ENCODE measurements at places on chromosomes 12 and 14.
A peak's percentile ranks its signal among the peaks of the same experiment; 100 is the strongest.

DNA sequence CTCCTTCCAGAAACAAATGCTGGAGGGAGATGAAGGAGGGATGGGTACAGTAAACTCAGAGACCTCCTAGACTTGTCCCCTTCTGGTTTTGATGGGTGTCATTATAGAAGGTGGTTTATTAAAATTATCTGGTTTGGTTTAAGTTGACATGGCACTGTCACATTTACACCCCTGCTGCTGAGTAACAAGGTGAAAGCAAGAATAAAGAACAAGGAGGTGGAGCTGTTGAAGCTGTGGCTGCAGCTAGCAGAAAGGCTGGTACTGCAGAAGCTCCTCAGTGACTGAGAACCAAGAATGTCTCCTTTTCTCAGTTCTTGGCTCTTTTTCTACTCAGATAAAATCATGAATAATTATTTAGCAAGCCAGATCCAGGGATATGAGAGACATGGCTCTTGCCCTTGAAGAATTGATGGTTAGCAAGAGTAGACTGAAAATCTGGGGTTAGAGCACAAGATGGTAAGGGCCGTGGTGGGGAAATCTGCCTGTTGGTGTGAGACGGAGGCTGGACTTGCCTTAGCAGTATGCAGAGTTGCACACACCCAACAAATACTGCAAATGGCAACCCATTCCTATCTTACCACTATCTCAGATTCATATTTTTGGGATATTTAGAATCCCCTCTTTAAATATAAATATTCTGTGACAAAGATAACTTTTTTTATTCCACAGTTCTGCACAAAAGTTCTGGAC, at the start of gene GZMH:
TSS of gene GZMH (minus strand) at position 31 of the 690 bp plus-strand sequence. CDS start 72 bp downstream, outside the sequence.
- no peak for DNase-seq

- no peak for DNase-seq
Observed at GRCh38 chr12:40834321-40834720, 142.1 kb downstream of the CNTN1 start.

GRCh38 chr12:4932576-4932975, 22.9 kb downstream of the KCNA1 start:
- DNase-seq = no peak

- DNase-seq = no peak
Observed at GRCh38 chr14:99272899-99273765, 1.1 kb upstream of the BCL11B start.

DNA sequence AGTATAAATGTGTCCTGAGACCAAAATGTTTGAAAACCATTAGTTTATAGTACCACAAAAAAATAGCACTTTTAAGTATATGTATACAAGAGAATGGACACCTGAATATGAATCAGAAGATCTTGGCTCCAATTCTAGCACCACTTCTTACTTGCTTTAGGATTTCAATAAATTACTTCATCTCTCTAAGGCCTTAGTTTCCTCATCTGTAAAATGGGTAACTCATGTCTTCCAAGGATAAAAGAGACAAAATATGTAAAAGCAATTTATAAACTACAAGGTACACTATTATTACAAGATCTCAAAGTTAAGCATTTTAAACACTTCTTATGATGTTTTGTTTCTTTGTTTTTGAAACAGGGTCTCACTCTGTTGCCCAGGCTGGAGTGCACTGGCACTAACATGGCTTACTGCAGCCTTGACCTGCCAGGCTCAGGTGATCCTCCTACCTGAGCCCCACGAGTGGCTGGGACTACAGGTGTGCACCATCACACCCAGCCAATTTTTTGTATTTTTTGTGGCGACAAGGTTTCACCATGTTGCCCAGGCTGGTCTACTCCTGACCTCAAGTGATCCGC, 9.4 kb downstream of the DUSP16 start:
- DNase-seq = no peak

DNA sequence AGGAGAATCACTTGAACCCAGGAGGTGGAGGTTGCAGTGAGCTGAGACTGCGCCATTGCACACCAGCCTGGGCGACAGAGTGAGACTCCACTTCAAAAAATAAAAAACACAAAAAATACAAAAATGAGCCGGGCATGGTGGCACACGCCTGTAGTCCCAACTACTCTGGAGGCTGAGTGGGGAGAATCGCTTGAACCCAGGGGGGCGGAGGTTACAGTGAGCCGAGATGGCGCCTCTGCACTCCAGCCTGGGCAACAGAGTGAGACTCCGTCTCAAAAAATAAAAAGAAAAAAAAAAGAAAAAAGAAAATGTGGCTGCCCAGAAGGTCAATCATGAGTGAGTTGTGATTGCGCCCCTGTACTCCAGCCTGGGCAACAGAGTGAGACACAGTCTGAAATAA, 9.2 kb downstream of the DNAJC22 start:
- no peak for DNase-seq

DNA sequence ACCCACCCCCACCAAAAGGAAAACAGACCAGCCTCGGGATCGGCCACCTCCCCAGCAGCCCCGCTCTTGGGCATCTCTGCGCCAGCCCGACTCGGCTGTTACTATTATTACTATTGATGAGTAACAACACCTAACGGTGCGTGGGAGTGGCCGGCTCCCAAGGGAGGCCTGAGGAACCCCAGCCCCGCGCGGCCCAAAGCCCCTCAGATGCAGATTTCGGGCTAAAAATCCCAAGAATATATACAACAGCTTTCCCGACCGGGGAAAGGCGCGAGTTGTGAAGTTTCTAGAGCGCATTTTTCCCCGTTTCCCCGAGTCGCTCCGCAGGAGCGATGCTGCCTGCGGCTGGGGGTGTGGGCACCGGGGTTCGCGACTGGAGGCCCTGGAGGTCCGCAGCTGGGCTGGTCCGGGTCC, 565 bp downstream of the NT5DC3 start:
- peak; percentile 31 for DNase-seq

- DNase-seq = peak; percentile 14
Observed at GRCh38 chr14:99481745-99482099, 513 bp downstream of the CCNK start.

DNA sequence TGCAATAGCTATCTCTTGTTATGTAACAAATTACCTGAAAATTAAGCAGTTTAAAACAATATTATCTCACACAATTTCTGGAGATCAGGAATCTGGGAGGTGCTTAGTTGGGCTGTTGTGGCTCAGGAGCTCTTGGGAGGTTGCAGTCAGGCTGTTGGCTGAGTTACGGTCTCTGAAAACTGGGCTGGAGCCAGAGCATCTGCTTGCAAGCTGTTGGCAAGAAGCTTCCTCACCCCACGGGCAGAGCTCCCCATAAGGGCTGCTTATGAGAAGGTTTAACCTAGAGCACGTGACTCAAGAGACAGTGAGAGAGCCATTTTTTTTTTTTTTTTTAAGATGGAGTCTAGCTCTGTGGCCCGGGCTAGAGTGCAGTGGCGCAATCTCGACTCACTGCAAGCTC, 346.8 kb downstream of the ATP23 start:
- DNase-seq = no peak

GRCh38 chr12:91441246-91441645, 258.6 kb upstream of the DCN start:
- no peak for DNase-seq

- DNase-seq = no peak
Observed at GRCh38 chr12:46087916-46088439, 97.6 kb upstream of the SCAF11 start.

GRCh38 chr14:88868558-88869159, 44.2 kb downstream of the TTC8 start:
- peak; percentile 15 for DNase-seq

DNA sequence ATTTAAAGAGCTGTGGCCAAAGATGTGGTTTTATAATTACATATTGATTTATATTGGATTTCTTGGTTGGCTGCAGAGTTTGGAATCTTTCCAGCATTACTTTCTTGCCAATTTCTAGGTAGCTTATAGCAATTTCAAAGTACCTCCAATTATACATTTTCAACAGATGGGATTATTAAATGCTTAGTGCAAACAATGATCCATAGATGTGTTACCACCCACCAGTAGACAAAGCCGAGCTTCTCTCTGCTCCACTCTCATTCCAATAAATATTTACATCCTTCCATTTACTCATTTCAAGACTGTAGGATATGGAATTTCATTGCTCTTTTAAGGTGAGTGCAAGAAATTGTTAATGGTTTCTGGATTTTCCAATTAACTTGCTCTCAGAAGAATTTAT, 21.6 kb upstream of the TMCC3 start:
- no peak for DNase-seq

DNA sequence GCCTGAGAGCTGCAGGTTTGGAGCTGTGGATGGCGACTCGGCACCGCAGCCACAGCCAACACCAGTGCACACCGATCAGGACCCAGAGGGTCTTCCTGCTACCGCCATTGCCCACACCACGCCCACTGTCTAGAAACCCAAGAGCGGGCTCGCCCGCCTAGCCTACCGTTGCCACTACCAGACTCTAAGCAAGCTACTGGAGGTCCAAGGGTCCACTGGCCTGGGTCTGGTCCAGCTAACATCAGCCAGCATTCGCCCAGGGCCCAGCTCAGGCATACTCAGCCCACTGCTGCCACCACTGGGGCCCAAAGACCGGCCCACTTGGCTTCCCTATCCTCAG, 30.5 kb upstream of the MON2 start:
- DNase-seq = no peak

DNA sequence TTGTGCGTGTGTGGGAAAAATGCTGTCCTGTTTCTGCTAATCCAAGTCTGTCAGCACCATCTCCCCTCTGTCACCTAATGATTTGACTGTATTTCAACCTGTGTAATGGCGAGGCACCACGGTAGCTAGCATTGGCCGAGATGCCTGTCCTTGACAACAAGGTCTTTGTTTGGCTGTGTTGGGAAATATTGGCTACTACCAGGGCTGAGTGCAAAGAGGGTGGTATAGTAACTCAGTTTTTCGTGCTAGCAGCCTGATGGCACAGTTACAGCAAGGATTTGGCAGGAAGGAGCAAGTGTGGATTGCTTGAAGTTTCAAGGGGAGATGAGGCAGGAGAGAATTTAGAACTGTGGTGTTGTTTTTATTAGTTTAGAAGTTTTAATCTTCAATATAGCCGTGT, 440.3 kb upstream of the RGS6 start:
- no peak for DNase-seq

DNA sequence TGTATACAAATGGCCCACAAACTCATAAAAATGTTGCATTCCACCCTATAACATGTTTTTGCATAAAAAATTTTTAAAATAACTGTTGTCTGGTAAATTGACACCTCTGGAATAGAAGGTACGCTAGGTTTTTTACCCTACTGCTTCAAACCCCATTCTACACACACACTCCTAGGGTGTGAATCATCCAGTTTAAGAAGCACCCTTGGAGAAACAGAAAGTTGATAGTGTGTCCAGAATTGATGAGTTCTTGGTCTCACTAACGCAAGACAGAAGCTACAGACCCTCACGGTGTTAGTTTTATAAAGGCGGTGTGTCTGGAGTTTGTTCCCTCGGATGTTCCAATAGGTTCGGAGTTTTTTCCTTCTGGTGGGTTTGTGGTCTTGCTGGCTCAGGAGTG, 158.5 kb downstream of the KLRB1 start:
- DNase-seq = no peak

GRCh38 chr12:41051954-41052353, 136.2 kb upstream of the PDZRN4 start:
- no peak for DNase-seq

DNA sequence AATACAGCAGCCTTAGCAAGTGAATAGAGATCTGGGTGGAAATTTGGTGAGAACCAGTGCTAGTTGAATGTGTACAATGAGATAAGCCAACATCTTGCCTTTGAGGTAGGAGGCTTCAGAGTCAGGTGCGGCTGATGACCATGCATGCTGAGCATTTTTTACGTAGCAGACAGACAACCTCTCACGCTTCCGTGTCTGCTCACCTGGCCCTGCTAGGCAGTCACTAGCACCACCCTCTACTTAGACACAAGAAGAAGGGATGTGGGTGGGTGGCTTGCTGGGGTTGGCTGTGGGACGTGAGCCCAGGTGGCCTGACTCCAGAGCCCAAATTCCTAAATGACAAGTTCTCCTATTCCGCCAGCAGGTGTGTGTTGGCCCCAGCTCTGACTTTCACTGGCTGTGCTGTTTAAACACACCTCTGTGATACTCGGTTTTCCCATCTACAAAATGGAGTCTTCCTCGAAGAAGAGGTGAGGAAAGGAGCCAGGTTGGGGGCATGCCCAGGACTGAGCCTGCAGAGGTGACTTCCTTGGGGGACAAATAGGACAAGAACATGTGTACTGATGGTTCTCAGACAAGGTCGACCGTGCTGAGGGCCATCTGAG, 57.8 kb upstream of the BCL11B start:
- DNase-seq = no peak

DNA sequence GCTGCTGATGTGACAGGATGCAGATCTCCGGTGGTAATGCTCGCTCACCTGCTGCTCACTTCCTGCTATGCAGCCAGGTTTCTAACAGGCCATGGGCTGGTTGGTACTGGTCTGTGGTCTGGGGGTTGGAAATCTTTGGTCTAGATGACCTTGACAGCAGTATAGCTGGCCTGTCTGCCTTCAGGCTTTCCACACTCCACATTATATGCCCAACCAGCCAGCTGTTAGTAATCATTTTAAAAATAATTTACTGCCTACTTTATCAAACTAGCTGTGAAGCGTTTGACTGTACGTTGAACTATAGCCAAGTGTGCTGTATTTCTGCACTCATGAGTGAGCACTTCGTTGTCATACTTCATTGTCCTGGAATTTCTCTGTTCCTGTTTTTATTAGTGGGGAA, 424.0 kb upstream of the GARIN6 start:
- no peak for DNase-seq

GRCh38 chr12:50297996-50298395, 14.7 kb upstream of the LIMA1 start:
- no peak for DNase-seq

DNA sequence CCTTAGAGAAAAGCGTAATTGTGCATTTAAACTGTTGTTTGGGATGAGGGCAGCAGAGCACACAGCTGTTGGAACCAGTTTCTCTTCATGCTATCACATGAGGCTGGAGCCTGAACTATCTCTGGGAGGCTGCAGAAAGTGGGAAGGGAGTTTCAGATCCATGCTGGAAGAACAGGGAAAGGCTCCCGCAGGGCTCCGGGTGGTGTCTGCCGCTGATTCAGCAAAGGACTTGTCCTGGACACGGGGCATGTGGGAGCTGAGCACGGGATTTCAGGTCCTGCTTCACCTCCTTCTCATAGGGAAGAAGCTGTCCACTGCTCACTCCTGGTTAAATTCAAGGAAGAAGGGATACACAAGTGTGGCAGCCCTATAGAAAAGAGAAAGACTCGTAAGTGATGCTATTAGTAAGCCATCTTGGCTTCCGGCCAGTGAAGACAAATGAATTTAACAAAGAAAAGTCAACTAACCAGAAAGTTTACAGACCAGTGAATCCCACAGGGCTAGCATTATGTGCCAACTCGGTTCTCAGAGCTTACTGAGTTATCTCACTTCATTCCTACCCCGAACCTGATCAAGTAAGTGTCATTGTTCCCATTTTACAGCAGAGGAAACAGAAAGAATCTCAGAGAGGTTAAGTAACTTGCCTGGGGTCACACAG, 6.7 kb upstream of the FZD10 start:
- no peak for DNase-seq
